ENCODE measurements at places on chromosomes 1 and 21. TPM values are rescaled to one million over a fixed set of nuclear protein-coding genes. Genes with fewer than 3 reads are reported as not detected.
A peak's percentile ranks its signal among the peaks of the same experiment; 100 is the strongest.

DNA sequence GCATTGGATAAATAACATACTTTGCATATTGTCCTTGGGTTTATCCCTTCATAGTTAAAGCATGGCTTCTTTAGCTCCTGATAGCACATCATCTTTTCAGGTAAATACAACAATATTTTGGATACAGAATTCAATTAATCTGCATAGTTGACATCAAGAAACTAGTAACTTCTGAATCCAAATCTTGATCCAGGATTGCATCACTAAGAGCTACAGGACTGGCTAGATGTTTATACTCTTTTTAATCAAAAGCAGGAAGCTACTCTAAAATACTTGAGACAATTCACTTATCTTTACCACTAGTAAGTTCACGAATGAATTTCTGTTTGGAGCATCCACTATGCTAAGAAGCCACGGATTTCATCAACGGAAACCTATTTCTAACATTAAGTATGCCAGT, 54.2 kb upstream of the SLC44A3 start:
- no peaks in the 10 kb centered on the region for H3K4me1 ChIP-seq
- no peak overlapping the region for H3K4me3 ChIP-seq
- DNase-seq = no peak
- H3K36me3 ChIP-seq = no peaks in the 10 kb centered on the region
- no peak overlapping the region for H3K27ac ChIP-seq

- no peak overlapping the region for H3K4me3 ChIP-seq
- no peaks in the 10 kb centered on the region for H3K36me3 ChIP-seq
- H3K4me1 ChIP-seq = no peaks in the 10 kb centered on the region
- no peak overlapping the region for H3K27ac ChIP-seq
- DNase-seq = no peak
- H3K27me3 ChIP-seq = no peaks in the 10 kb centered on the region
Measured at GRCh38 chr1:28411656-28412055, 42.1 kb downstream of the PHACTR4 start.

- DNase-seq = no peak
- no peak overlapping the region for H3K4me3 ChIP-seq
- peaks cover 12% of the 10 kb centered on the region for H3K4me1 ChIP-seq
- H3K36me3 ChIP-seq = no peaks in the 10 kb centered on the region
Measured at GRCh38 chr1:220927442-220927841, 48.2 kb downstream of the HLX start.

DNA sequence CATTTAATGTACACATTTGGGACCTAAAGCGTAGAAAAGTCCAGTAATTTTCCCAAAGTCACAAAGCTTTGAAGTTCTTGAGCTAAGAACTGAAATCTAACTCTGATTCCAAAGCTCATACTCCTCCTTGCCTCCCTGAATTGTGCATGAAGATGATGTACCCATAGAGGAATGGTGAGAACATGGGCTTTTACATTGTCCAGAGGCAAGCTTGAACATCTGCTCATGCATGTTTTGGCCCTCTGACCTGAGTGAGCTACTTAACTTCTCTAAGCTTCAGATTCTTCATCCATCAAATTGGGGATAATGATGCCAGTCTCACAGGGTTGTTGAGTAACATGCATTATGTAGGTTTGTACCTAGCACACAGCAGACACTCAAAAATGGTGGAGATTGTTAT, 258.4 kb upstream of the HOOK1 start:
- H3K27ac ChIP-seq = no peak overlapping the region
- H3K4me3 ChIP-seq = no peak overlapping the region
- H3K4me1 ChIP-seq = no peaks in the 10 kb centered on the region
- no peak for DNase-seq
- H3K27me3 ChIP-seq = no peaks in the 10 kb centered on the region
- H3K36me3 ChIP-seq = no peaks in the 10 kb centered on the region

DNA sequence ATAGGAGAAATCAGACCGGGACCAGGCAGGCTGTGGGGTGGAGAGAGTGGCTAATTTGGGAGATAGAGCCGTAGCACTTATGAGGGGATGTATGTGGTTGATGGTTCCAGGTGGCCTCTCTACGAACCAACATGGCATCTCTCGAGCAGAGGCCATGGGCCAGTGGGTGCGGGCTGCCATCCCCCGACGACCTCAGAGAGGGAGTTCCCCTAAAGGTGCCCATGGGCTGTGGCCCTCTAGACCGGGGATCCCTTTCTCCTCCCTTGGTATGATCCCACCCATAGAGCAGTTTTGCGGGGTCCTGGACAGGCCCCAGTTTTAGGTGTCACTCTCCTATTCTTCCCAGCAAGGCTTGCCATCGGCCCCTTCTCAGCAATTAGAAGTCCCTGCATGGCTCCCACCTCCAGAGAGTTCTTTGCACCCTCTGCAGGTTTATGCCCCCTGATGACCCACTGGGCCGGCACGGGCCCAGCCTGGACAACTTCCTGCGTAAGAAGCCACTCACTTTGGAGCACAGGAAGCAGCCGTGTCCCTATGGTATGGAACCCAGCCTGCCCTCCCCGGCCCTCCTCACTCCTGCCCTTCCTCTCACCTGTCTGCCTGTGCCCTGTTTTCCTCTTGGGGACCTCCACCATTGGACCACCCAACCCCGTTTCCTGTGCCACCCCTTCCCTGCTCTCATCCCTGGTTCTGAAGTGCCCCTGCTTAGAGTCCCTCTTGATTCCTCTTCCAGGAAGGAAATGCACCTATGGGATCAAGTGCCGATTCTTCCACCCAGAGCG, 7.8 kb downstream of the ZC3H12A start:
- H3K27me3 ChIP-seq = no peaks in the 10 kb centered on the region
- H3K4me3 ChIP-seq = no peak overlapping the region
- H3K36me3 ChIP-seq = peaks cover 51% of the 10 kb centered on the region

- no peak for DNase-seq
- H3K36me3 ChIP-seq = no peaks in the 10 kb centered on the region
- H3K27ac ChIP-seq = peak overlapping the region; percentile 62
Measured at GRCh38 chr1:87644579-87645190, 316.0 kb downstream of the LMO4 start.

DNA sequence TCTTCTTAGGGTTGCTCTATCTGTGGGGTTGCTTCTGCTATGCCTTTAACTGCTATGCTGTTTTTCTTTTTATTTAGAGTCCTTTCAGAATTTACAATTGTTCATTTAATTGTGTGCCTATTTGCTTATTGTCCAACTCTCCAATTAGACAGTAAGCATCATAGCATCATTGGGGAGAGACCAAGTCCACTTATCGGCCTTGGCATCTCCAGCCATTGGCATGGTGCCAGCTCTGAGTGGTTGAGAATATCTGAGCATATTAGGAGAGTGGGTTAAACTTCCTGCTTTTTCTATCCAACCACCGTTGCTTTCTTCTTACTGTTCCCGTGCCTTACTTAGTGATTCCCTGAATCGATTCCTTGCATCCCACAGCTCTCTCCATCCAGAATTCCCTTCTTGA, 535.0 kb downstream of the AJAP1 start:
- H3K27ac ChIP-seq = no peak overlapping the region
- no peaks in the 10 kb centered on the region for H3K4me1 ChIP-seq
- no peaks in the 10 kb centered on the region for H3K36me3 ChIP-seq
- no peak overlapping the region for H3K4me3 ChIP-seq

- H3K36me3 ChIP-seq = peaks cover 34% of the 10 kb centered on the region
- no peak overlapping the region for H3K4me3 ChIP-seq
- no peak overlapping the region for H3K27ac ChIP-seq
- H3K27me3 ChIP-seq = no peaks in the 10 kb centered on the region
- H3K4me1 ChIP-seq = no peaks in the 10 kb centered on the region
Measured at GRCh38 chr1:246537887-246538286, 28.2 kb downstream of the TFB2M start.

GRCh38 chr1:25573961-25574360, 30.6 kb downstream of the LDLRAP1 start:
- no peaks in the 10 kb centered on the region for H3K36me3 ChIP-seq
- no peaks in the 10 kb centered on the region for H3K27me3 ChIP-seq
- no peak for DNase-seq
- no peaks in the 10 kb centered on the region for H3K4me1 ChIP-seq

GRCh38 chr1:23178950-23179349, 10.3 kb upstream of the LUZP1 start:
- H3K4me1 ChIP-seq = peaks cover 21% of the 10 kb centered on the region
- no peak overlapping the region for H3K27ac ChIP-seq
- no peak overlapping the region for H3K4me3 ChIP-seq
- no peaks in the 10 kb centered on the region for H3K27me3 ChIP-seq
- no peak for DNase-seq
- no peaks in the 10 kb centered on the region for H3K36me3 ChIP-seq

DNA sequence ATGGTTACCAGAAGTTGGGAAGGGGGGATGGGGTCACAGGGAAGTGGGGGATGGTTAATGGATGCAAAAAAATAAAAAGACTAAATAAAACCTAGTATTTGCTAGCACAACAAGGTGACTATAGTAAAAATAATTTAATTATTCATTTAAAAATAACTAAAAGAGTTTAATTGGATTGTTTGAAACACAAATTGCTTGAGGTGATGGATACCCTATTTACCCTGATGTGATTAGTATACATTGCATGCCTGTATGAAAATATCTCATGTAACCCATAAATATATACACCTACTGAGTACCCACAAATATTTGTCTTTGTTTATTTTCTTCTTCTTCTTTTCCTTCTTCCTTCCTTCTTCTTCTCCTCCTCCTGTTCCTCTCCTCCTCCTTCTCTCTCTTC, 57.8 kb upstream of the MACF1 start:
- no peaks in the 10 kb centered on the region for H3K27me3 ChIP-seq
- DNase-seq = no peak
- H3K4me3 ChIP-seq = no peak overlapping the region
- H3K27ac ChIP-seq = no peak overlapping the region

DNA sequence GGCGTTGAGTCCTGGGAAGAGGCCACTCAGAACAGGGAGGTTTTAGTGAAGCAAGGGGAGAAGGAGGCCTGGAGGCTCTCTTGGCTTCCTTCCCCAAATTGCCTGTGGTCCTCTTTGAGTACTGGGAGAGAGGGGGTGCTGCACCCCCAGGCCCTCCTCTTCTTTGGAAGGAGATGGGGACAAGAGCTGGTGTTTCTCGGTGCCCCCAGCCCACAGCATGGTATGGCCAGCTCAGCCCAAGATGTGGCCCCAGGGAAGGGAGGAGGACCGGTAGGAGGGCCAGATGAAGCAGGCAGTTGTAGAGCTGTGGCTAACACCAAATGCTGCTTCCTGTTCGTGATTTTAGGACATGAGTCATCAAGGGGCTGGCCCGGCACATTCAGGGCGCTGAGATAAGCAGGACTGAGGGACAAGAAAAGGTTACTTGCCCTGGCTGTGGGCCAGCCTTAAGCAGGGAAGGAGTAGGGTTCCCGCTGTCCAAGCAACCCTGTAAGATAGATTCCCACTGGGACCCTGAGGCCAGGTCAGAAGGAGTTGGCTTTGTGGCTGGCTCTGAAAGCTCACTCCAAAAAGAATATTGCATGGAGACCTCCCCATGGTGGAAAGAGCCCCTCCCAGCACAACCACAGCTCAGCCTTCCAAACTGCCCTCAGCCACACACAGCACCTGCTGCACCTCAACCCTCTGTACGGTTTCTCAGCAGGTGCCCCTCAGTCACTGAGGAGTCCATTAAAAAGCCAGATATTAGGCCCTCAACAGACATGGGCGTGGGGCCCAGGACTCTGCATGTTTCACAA, 4.9 kb upstream of the TNFRSF1B start:
- peaks cover 28% of the 10 kb centered on the region for H3K4me1 ChIP-seq
- no peak overlapping the region for H3K4me3 ChIP-seq
- peaks cover 6% of the 10 kb centered on the region for H3K27me3 ChIP-seq
- peak overlapping the region; percentile 61 for H3K27ac ChIP-seq
- peak; percentile 92 for DNase-seq
- H3K36me3 ChIP-seq = no peaks in the 10 kb centered on the region

- DNase-seq = no peak
- peak overlapping the region; percentile 12 for H3K27ac ChIP-seq
- peaks cover 18% of the 10 kb centered on the region for H3K4me1 ChIP-seq
- H3K36me3 ChIP-seq = no peaks in the 10 kb centered on the region
- H3K4me3 ChIP-seq = no peak overlapping the region
Measured at GRCh38 chr1:173330149-173330951, 123.2 kb upstream of the TNFSF4 start.

DNA sequence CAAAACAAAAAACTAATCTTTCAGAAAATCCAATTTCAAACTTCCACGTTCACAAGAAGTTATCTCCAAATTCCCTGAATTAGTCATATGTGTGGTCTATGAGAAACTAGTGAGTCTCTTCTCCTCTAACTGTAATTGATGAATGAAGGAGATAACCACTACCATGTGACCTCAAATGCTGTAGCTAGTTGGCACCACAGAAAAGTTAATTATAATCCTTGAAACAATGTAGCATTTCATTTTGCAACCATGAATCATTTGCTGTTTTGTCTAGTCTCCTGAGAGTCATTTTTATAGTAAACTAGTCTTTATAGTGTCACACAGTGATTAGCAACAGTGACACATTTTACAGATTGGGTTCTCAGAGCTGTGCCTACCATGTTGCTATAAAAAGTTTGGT, 287.5 kb downstream of the LRRIQ3 start:
- H3K36me3 ChIP-seq = no peaks in the 10 kb centered on the region
- H3K27ac ChIP-seq = no peak overlapping the region
- no peak for DNase-seq
- no peaks in the 10 kb centered on the region for H3K4me1 ChIP-seq
- H3K4me3 ChIP-seq = no peak overlapping the region

GRCh38 chr1:172085317-172085716, 244.0 kb downstream of the DNM3 start:
- no peaks in the 10 kb centered on the region for H3K27me3 ChIP-seq
- no peaks in the 10 kb centered on the region for H3K4me1 ChIP-seq
- no peak for DNase-seq
- no peak overlapping the region for H3K27ac ChIP-seq
- H3K36me3 ChIP-seq = no peaks in the 10 kb centered on the region
- no peak overlapping the region for H3K4me3 ChIP-seq

- H3K36me3 ChIP-seq = peaks cover 20% of the 10 kb centered on the region
- H3K4me1 ChIP-seq = no peaks in the 10 kb centered on the region
- H3K4me3 ChIP-seq = no peak overlapping the region
- no peak for DNase-seq
Measured at GRCh38 chr1:174222166-174222949, 63.0 kb downstream of the RABGAP1L start.

- no peaks in the 10 kb centered on the region for H3K36me3 ChIP-seq
- peak overlapping the region; percentile 72 for H3K4me3 ChIP-seq
- DNase-seq = peak; percentile 76
- no peaks in the 10 kb centered on the region for H3K27me3 ChIP-seq
- peak overlapping the region; percentile 97 for H3K27ac ChIP-seq
- H3K4me1 ChIP-seq = peaks cover 13% of the 10 kb centered on the region
Measured at GRCh38 chr1:149888999-149889289, 10.4 kb upstream of the BOLA1 start.

DNA sequence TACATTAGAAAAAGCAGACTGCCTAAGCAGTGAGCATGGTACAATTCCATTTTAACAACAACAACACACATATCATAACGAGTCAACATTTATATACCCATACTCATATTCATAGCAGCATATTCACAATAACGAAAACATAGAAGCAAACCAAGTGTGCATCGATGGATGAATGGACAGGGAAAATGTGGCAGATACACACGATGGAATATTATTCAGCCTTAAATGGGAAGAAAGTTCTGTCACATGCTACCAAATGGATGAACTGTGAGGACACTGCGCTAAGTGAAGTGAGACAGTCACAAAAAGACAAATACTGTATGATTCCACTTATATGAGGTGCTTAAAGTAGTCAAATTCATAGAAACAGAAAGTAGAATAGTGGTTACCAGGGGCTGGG, 9.5 kb upstream of the MAN1C1 start:
- H3K36me3 ChIP-seq = no peaks in the 10 kb centered on the region
- no peak overlapping the region for H3K4me3 ChIP-seq
- no peaks in the 10 kb centered on the region for H3K27me3 ChIP-seq
- peaks cover 16% of the 10 kb centered on the region for H3K4me1 ChIP-seq
- H3K27ac ChIP-seq = no peak overlapping the region

The ATP6V1G3 gene
- not detected for polyA plus RNA-seq

The CLDN17 gene
- polyA plus RNA-seq = not detected

The HES5 gene
- polyA plus RNA-seq = not detected

The NOS1AP gene
- 1.2 TPM for polyA plus RNA-seq
